ENCODE measurements at places on chromosomes 6 and 20. TPM values are rescaled to one million over a fixed set of nuclear protein-coding genes. Genes with fewer than 3 reads are reported as not detected.

Gene MUC21
- not detected for total RNA-seq

Gene MRAP2
- 30.6 TPM for total RNA-seq

Gene RIPOR3
- 5.0 TPM for total RNA-seq

Gene NOTCH4
- 14.0 TPM for total RNA-seq

Gene NFKBIL1
- total RNA-seq, result 19.1 TPM

Gene KCNQ2
- total RNA-seq, result 2.9 TPM

Gene RIPPLY2
- total RNA-seq, result not detected

Gene OXT
- total RNA-seq, result 0.66 TPM

Gene ATP9A
- 39.4 TPM for total RNA-seq

Gene GINS1
- 5.2 TPM for total RNA-seq
